ENCODE measurements at places on chromosomes 1 and 21. TPM values are rescaled to one million over a fixed set of nuclear protein-coding genes. Genes with fewer than 3 reads are reported as not detected.

DNA sequence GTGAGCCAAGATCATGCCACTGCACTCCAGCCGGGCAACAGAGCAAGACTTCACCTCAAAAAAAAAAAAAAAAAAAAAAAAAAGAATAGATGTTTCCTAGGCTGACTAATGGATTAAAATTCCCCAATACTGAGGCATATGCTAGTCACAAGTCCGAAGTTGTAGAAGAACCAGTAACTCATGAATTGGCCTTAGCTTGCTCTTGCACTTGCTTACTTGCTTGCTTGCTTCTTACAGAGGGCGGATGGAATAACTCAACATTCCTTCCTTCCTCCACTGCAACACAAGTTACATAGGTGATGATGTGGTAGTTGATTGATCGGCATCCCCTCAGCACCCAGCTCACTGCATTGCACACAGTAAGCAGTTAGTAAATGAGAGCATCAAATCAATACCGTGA, 2.8 kb upstream of the TARS2 start:
- DNase-seq: no peak
- H3K4me3 ChIP-seq: no peak overlapping the region
- no peaks in the 10 kb centered on the region for H3K27me3 ChIP-seq
- H3K27ac ChIP-seq: no peak overlapping the region
- peaks cover 8% of the 10 kb centered on the region for H3K4me1 ChIP-seq
- H3K36me3 ChIP-seq: no peaks in the 10 kb centered on the region

- H3K4me1 ChIP-seq: no peaks in the 10 kb centered on the region
- no peak for DNase-seq
- no peak overlapping the region for H3K27ac ChIP-seq
- H3K36me3 ChIP-seq: no peaks in the 10 kb centered on the region
- H3K4me3 ChIP-seq: no peak overlapping the region
Measured at GRCh38 chr1:67162954-67163353, 3.3 kb upstream of the IL23R start.

DNA sequence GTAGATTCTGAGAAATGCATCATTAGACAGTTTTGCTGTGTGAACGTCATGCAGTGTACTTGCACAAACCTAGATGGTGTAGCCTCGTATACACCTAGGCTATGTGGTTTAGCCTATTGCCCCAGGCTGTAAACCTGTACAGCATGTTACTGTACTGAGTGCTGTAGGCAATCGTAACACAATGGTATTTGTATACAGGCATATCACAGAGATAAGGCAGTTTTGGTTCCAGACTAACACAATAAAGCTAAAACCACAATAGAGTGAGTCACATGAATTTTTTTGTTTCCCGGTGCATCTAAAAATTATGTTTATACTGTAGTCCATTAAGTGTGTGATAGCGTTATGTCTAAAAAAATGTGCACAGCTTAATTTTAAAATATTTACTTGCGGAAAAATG, 6.9 kb downstream of the IL10RB start:
- H3K27me3 ChIP-seq: no peaks in the 10 kb centered on the region
- no peak overlapping the region for H3K27ac ChIP-seq
- no peak overlapping the region for H3K4me3 ChIP-seq
- H3K36me3 ChIP-seq: peaks cover 35% of the 10 kb centered on the region
- DNase-seq: no peak

GRCh38 chr1:91846639-91847013, 39.3 kb downstream of the TGFBR3 start:
- H3K36me3 ChIP-seq: no peaks in the 10 kb centered on the region
- H3K27me3 ChIP-seq: no peaks in the 10 kb centered on the region
- peaks cover 34% of the 10 kb centered on the region for H3K4me1 ChIP-seq
- peak overlapping the region; percentile 70 for H3K27ac ChIP-seq

DNA sequence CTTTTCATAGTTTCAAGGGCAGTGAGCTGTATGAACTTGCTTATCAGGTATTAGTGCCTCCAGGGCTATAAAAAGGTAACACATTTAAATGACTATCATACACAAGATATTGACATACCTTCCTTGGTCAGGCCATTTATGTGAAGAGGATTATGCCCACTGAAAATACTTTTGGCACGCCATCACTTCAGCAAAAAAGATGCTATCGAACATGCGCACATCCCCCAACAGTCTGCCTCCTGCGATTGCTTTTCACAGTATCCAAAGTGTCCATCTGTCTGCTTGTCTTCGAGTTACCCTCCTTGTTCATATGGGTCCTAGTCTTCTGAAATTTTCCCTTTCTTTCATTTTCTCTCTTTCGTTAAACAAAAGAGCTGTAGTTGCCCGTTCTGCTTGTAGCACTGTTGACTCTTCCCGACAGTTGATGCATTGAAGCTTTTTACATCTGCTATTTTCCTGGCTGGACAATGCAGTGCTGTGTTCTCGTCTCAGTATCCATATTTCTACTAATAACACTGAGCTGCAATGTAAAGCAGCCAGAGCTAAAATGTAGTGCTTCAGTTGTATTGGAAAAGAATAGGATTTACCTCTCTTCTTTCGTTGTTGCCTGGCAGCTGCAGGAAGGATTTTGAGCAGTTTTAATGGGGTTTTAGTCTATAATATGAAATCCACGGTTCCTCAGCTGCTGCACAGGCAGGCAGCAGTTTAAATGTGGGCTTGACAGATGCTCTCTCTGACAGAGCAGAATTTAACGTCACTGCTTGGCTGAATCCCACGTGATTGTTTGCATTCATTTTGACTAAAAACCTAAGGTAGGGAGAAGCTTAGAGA, at the start of gene B3GALT2:
B3GALT2 (minus strand) TSS at position 713 of the 831 bp plus-strand sequence. CDS start 5,051 bp downstream, outside the sequence.
- peak within 1 kb of the TSS; percentile 45 for H3K4me3 ChIP-seq
- DNase-seq: no peak
- no peaks in the 10 kb centered on the region for H3K36me3 ChIP-seq

- H3K4me1 ChIP-seq: peaks cover 5% of the 10 kb centered on the region
- H3K4me3 ChIP-seq: no peak overlapping the region
- peaks cover 8% of the 10 kb centered on the region for H3K27me3 ChIP-seq
Measured at GRCh38 chr1:160066829-160067745, 2.9 kb downstream of the KCNJ10 start.

The MMEL1 gene
- 3.2 TPM for total RNA-seq

The CLCA1 gene
- not detected for total RNA-seq

The NCAM2 gene
- 15.9 TPM for total RNA-seq

The TNFRSF8 gene
- 1.8 TPM for total RNA-seq
